ENCODE measurements at places on chromosomes 5 and 9.

GRCh38 chr5:168916266-168916665 is 337.1 kb upstream of the PANK3 start:
- H3K4me1 ChIP-seq = peaks cover 4% of the 10 kb centered on the region
- no peak overlapping the region for H3K4me3 ChIP-seq
- H3K36me3 ChIP-seq = no peaks in the 10 kb centered on the region
- no peak overlapping the region for H3K27ac ChIP-seq
- DNase-seq = no peak

- peaks cover 52% of the 10 kb centered on the region for H3K36me3 ChIP-seq
- peak overlapping the region; percentile 97 for H3K4me3 ChIP-seq
- H3K27me3 ChIP-seq = no peaks in the 10 kb centered on the region
- peaks cover 38% of the 10 kb centered on the region for H3K4me1 ChIP-seq
- H3K27ac ChIP-seq = peak overlapping the region; percentile 97
- peak; percentile 91 for DNase-seq
These were observed 2.0 kb downstream of the ST8SIA4 start for GRCh38 chr5:100900796-100901781.

GRCh38 chr5:177093082-177093712 is 6.5 kb downstream of the FGFR4 start:
- no peak overlapping the region for H3K4me3 ChIP-seq
- no peaks in the 10 kb centered on the region for H3K4me1 ChIP-seq

- H3K27ac ChIP-seq = peak overlapping the region; percentile 87
- peaks cover 88% of the 10 kb centered on the region for H3K4me1 ChIP-seq
- H3K4me3 ChIP-seq = peak overlapping the region; percentile 79
- no peaks in the 10 kb centered on the region for H3K27me3 ChIP-seq
- DNase-seq = no peak
These were observed 23.6 kb upstream of the TNFAIP8 start for GRCh38 chr5:119332208-119332607.

- no peaks in the 10 kb centered on the region for H3K27me3 ChIP-seq
- H3K4me3 ChIP-seq = no peak overlapping the region
- no peak overlapping the region for H3K27ac ChIP-seq
- H3K36me3 ChIP-seq = no peaks in the 10 kb centered on the region
These were observed 33.1 kb upstream of the SPIN1 start for GRCh38 chr9:88355166-88355565.

GRCh38 chr9:97556721-97557605 is 55.5 kb downstream of the TMOD1 start:
- no peak overlapping the region for H3K4me3 ChIP-seq
- DNase-seq = no peak
- H3K27me3 ChIP-seq = peaks cover 39% of the 10 kb centered on the region
- peaks cover 9% of the 10 kb centered on the region for H3K4me1 ChIP-seq
- H3K27ac ChIP-seq = no peak overlapping the region

DNA sequence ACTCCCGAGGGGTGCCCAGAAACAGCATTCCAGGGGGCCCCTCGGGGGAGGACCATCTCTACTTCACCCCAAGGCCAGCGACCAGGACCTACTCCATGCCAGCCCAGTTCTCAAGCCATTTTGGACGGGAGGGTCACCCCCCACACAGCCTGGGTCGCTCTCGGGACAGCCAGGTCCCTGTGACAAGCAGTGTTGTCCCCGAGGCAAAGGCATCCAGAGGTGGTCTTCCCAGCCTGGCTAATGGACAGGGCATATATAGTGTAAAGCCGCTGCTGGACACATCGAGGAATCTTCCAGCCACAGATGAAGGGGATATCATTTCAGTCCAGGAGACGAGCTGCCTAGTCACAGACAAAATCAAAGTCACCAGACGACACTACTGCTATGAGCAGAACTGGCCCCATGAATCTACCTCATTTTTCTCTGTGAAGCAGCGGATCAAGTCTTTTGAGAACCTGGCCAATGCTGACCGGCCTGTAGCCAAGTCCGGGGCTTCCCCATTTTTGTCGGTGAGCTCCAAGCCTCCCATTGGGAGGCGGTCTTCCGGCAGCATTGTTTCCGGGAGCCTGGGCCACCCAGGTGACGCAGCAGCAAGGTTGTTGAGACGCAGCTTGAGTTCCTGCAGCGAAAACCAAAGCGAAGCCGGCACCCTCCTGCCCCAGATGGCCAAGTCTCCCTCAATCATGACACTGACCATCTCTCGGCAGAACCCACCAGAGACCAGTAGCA is 83.9 kb downstream of the GOLPH3 start:
- no peaks in the 10 kb centered on the region for H3K27me3 ChIP-seq
- H3K4me1 ChIP-seq = no peaks in the 10 kb centered on the region
- no peak overlapping the region for H3K27ac ChIP-seq
- no peaks in the 10 kb centered on the region for H3K36me3 ChIP-seq

DNA sequence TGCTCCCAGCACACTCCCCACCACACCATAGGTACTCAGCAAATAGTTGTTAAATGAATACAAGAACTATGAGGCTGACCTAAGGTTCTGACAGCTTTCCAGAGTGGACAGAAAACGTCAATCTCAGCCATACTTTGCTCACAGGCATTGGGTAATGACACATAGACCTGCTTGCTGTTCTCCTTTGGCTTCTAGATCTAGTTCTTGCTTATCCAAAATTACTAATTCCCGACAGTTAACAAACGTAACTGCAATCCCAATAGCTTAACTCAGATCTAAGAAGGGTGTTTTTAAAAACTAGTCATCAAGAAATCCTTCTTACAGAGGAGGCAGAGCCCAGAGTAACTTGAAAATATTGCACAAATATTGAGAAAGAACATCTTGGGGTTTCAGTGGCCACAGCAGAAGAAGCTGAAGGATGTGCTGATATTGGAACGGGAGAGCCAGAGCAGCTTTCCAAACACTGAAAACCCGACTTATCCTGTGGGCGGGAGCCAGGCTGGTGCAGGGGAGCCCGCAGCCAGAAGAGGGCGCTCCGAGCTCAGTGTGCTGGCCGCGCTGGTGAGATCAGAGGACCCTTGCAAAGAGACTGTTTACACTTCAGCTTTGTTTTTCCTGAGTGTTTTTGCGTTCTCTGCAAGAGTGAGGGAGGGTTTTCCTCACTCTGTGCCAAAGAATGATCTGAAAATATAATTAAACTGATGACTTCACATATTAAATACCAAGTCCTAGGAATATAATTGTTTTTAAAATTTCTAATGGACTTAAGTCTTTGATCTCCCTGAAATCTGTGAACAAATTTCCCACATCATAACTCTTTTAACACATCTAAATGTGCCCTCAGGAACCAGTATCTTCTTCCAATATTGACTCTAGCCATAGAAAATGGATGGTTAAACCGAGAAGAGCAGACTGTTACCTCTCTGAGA is 30.3 kb downstream of the FGF1 start:
- H3K4me1 ChIP-seq = peaks cover 2% of the 10 kb centered on the region
- no peak overlapping the region for H3K27ac ChIP-seq
- DNase-seq = peak; percentile 50
- no peak overlapping the region for H3K4me3 ChIP-seq
- H3K36me3 ChIP-seq = no peaks in the 10 kb centered on the region

- no peaks in the 10 kb centered on the region for H3K27me3 ChIP-seq
- peaks cover 18% of the 10 kb centered on the region for H3K4me1 ChIP-seq
- no peaks in the 10 kb centered on the region for H3K36me3 ChIP-seq
- no peak for DNase-seq
- H3K27ac ChIP-seq = no peak overlapping the region
These were observed 36.3 kb upstream of the PLIN2 start for GRCh38 chr9:19163631-19164030.

GRCh38 chr9:19728101-19728500 is 60.7 kb downstream of the SLC24A2 start:
- no peaks in the 10 kb centered on the region for H3K36me3 ChIP-seq
- no peak overlapping the region for H3K27ac ChIP-seq
- peaks cover 3% of the 10 kb centered on the region for H3K27me3 ChIP-seq
- no peaks in the 10 kb centered on the region for H3K4me1 ChIP-seq
- no peak overlapping the region for H3K4me3 ChIP-seq

GRCh38 chr5:131381777-131382176 is 117.9 kb downstream of the CDC42SE2 start:
- no peaks in the 10 kb centered on the region for H3K27me3 ChIP-seq
- DNase-seq = no peak
- H3K4me3 ChIP-seq = peak overlapping the region; percentile 59
- peak overlapping the region; percentile 97 for H3K27ac ChIP-seq

- peak overlapping the region; percentile 85 for H3K27ac ChIP-seq
- DNase-seq = peak; percentile 81
- H3K4me3 ChIP-seq = peak overlapping the region; percentile 63
- no peaks in the 10 kb centered on the region for H3K27me3 ChIP-seq
These were observed 9.1 kb downstream of the MAN1B1 start for GRCh38 chr9:137095664-137096517.

DNA sequence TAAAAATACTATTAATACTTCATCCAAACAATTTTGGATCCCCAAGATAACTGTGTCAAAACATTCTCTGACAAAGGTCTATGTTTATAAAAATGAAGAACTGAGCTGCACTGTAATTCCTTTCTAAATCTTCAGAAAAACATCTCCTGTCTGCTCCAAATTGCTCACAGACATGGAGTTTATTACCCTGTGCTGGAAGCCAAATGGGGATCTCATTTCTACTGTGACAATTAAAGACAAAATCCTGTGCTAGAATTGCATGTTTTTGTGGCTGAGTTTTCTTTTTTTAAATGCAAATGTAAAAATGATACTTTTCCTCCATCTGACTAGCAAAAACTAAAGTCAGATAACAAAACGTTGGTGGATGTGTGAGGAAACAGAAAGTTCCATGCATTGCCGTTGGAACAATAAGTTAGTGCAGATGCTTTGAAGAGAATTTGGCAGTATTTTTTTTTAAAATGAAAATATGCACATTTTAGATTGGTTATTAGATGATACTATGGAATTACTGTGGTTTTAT is 93.5 kb downstream of the GNA14 start:
- H3K36me3 ChIP-seq = no peaks in the 10 kb centered on the region
- H3K27ac ChIP-seq = no peak overlapping the region
- H3K4me1 ChIP-seq = no peaks in the 10 kb centered on the region
- peaks cover 13% of the 10 kb centered on the region for H3K27me3 ChIP-seq
- DNase-seq = no peak
- no peak overlapping the region for H3K4me3 ChIP-seq

DNA sequence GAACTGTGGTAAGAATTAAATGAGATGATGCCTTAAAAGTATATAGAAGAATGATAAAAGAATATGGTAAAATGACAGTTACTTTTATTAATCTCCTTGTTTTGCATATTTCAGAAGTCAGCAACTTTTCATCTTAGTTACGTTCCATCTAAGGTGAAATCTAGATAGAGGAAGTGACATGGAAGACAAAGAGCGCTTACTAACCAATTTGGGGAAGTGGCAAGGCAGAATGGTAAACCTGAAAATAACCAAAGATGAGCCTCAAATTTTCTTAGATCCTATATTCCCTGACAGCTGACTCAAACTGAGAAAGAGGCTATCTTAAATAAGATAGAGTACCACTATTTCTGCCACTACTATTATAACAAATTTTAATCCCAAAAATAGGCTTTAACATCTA is 52.5 kb downstream of the FGF10 start:
- H3K4me1 ChIP-seq = no peaks in the 10 kb centered on the region
- no peak overlapping the region for H3K27ac ChIP-seq
- H3K4me3 ChIP-seq = no peak overlapping the region
- H3K27me3 ChIP-seq = no peaks in the 10 kb centered on the region
- no peak for DNase-seq

DNA sequence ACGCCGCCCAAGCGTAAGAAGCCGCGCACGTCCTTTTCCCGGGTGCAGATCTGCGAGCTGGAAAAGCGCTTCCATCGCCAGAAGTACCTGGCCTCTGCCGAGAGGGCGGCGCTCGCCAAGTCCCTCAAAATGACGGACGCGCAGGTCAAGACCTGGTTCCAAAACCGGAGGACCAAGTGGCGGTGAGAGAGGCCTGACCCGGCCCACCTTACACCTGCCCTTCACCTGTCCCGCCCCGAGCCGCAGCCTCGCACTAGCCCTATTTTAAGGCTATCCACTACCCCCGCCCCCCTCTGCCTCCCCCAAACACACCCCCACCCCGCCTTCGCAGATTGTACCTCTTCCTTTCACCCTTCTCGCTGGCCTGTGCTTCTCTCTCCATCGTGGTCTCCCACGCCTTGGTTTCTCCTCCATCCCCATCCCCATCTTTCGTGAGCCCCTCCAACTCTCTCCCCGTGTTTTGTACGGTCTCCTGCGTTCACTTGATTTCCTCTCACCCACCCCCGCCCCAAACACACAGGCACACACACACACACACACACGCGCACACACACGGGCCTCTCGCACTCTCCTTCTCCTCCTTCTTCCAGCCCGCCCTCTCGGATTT is 1.3 kb downstream of the TLX3 start:
- DNase-seq = no peak
- H3K4me3 ChIP-seq = no peak overlapping the region
- peaks cover 4% of the 10 kb centered on the region for H3K36me3 ChIP-seq
- H3K27ac ChIP-seq = peak overlapping the region; percentile 46

- no peaks in the 10 kb centered on the region for H3K36me3 ChIP-seq
- H3K4me3 ChIP-seq = no peak overlapping the region
- DNase-seq = no peak
- no peaks in the 10 kb centered on the region for H3K4me1 ChIP-seq
- no peak overlapping the region for H3K27ac ChIP-seq
- H3K27me3 ChIP-seq = no peaks in the 10 kb centered on the region
These were observed 79.9 kb upstream of the SLC1A3 start for GRCh38 chr5:36526537-36526936.

- peak overlapping the region; percentile 92 for H3K4me3 ChIP-seq
- peak overlapping the region; percentile 99 for H3K27ac ChIP-seq
- H3K4me1 ChIP-seq = peaks cover 24% of the 10 kb centered on the region
- H3K36me3 ChIP-seq = peaks cover 21% of the 10 kb centered on the region
- DNase-seq = peak; percentile 74
These were observed 88.8 kb downstream of the ANXA2R start for GRCh38 chr5:42951293-42951840.

DNA sequence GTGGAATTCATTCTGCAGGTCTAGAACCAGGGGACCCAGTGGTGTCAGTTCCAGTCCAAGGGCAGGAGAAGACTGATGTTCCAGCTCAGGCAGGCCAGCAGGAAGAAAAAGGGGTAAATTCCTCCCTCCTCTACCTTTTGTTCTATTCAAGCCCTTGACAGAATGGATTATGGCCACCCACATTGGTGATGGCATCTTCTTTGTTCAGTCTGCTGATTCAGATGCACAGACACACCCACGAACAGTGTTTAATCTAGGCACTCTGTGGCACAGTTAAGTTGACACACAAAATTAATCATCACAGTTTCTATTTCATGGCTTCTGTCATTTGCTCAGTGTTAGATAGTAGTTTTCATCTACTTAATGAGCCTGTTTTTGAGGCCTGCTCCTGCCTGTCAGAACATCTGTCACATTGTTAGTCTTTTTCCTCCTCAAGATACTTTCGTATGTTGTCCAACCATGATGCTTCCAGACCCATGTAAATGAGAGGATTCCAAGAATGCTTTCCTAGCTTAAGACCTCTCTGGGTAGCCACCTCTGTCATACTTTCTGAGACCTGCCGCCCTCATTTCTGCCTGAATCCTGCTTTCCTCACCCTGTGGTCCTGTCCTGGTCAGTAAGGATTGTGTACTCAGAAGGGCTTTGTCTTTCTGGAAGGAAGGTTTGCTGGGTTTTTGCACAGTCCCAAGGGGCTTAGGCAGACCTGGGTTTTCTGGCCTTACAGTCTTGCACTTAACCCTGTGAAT is 72.5 kb downstream of the SPIN1 start:
- DNase-seq = no peak
- no peaks in the 10 kb centered on the region for H3K27me3 ChIP-seq
- H3K4me1 ChIP-seq = peaks cover 14% of the 10 kb centered on the region

Measured in activated T-helper 2 cell treated with anti-CD3 and anti-CD28 coated beads, Interferon-gamma antibody, Interleukin-2, Interleukin-4, amounts not matched to agents 10 μg/mL and 5 μg/mL and 100 μg/mL, durations not matched to agents 14 hours and 24 hours and 36 hours (primary cell).